Lower leg skin (tissue), 4 donors: ENCODE measurements at places on chromosomes 3 and 15. TPM values are rescaled to one million over a fixed set of nuclear protein-coding genes. Genes with fewer than 3 reads are reported as not detected.
A peak's percentile ranks its signal among the peaks of the same experiment; 100 is the strongest.

DNA sequence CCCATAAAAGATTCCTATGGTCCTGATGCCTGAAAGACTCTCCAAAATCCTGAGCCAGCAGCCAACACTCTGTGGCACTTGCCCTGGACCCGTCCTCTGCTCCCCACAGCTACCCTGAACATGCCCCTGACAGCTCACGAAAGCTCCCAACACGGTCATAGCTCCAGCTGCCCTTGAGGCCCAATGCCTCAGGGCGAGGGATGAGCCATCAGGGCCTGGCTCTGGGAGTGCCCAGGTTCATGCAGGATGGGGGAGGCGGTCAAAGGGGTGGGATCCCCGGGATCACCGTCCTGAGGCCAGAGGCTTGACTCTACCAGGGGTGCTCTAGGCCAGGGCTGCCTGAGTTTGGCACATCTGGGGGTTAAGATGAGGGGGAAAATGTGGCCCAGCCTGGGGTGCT, 72.7 kb upstream of the RPL32 start:
- DNase-seq: no peak

The SAMMSON gene
- not detected for total RNA-seq

DNA sequence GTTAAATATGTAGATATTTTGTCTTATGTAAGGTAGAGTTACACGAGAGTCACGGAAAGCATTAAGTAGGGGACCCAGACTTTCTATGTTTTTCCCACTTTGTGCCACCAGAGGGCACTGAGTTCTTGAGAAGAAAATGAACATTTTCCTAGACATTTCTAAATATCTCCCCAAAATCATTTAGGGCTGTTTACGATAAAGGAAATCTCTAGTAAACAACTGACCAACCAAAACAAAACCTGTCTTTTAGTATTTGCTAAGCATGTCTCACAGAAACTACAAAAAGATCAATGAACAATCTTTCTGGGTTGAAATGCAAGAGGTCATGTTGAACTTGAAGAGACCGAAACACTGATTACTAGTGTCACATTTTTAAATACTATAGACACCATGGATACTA, 16.1 kb downstream of the POU1F1 start:
- no peak for DNase-seq

GRCh38 chr3:27253831-27254230, 115.4 kb downstream of the NEK10 start:
- DNase-seq: no peak

GRCh38 chr3:160126051-160126450, 99.2 kb upstream of the C3orf80 start:
- DNase-seq: no peak

DNA sequence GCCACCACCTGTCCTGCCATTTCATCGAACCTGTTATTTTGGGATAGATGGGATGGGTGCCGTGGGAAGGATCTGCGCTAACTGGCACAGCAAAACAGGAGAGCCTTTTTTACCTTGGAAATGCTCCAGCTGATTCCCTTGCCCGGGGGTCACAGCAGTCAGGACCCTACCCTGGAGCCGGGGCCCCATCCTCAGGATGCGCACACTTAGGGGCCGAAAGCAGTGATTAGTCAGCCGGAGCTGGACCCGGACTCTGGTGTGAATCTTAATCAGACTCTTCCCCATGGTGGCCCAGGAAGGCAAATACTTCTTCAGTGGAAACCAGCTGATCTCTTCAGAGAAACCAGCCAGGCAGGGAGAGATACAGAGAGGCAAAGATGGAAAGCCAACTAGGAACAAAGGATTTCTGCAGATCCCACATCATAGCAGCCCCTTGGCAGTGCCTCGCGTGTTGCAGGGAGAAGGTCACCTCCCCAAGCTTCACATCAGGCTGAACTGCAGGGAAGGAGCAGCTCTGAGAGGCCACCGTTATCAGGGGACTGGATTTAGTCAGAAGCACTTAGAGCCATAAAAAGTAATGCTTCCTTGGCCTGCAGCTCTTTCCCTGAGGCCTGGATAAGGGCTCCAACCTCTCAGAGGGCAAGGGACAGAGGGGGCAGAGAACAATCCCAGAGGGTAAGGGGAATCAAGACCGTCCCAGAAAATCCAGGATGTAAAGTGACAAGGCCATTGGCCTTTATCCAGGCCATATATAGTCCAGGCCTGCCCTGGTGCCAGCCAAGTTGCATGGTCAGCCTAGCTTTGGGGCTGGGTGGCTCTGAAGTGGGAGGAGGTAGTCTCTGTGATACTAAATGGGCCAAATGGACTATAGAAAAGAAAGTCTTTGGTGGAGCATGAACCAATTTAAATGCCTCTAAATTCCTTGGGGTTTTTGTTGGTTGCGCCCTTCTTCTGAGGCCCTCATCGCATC, 52.9 kb downstream of the WDR76 start:
- peak; percentile 61 for DNase-seq
